ENCODE measurements at places on chromosomes 3 and 15.
A peak's percentile ranks its signal among the peaks of the same experiment; 100 is the strongest.

GRCh38 chr15:41965441-41966413 lies 6.6 kb downstream of the EHD4 start:
- DNase-seq = no peak

GRCh38 chr15:52862677-52863076 lies 72.5 kb upstream of the ONECUT1 start:
- no peak for DNase-seq

- peak; percentile 50 for DNase-seq
Measured at GRCh38 chr3:182795389-182795782, 2.1 kb downstream of the ATP11B start.

DNA sequence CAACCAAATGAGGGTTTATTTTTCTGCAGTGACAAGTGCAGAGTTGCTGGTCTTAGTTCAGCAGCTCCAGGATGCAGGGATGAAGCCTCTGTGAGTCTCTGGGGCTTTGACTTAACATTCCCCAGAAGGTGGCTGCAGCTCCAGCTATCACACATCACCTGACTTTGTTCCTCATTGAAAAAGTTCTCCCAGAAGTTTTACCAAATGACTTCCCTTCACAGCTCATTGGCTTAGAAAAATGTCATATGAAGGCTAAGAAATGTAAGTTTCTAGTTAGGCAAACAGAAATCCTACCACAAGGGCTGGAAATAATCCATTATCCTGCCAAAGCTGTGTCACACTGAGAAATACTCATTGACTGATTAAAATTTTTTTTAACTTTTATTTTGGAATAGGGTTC lies 184.9 kb downstream of the MINAR1 start:
- DNase-seq = no peak

DNA sequence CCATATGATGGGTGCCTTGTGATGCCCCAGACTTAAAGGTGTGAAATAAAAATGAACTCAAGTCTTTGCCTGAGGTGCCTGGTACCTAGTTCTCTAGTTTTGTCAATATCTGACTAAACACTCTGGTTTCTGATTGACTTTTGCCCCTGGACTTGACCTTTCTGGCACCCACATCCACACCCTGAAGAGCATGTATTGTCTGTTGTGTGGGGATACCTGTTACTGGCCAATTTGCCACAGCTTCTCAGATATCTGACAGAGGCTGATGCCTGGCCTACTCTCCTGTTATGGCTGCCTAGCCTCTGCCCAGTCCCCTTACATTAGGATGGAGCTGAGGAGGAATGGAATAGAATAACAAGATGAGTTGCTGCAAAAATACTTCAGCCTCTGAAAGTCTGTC lies 3.6 kb downstream of the ZBTB38 start:
- no peak for DNase-seq

GRCh38 chr3:177351757-177352158 lies 154.5 kb upstream of the TBL1XR1 start:
- DNase-seq = no peak

DNA sequence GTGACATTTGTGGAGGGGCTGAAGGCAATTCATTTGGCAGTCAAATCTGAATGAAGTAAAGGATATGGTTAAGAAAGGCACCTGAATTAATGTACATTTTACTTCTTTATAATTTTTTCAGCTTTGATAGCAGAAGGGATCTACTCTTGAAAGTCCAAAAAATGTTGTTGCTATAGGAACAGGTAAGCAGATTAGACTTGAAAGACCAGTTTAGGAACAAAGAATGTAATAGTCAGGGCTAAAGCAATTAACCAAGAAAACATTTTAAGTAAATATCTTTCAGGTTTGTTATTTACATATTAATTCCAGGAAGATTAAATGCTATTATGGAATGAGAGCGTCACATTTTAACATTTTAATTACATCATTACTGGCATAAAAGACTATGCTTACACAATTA lies 1.1 kb downstream of the ATP13A4 start:
- DNase-seq = no peak

DNA sequence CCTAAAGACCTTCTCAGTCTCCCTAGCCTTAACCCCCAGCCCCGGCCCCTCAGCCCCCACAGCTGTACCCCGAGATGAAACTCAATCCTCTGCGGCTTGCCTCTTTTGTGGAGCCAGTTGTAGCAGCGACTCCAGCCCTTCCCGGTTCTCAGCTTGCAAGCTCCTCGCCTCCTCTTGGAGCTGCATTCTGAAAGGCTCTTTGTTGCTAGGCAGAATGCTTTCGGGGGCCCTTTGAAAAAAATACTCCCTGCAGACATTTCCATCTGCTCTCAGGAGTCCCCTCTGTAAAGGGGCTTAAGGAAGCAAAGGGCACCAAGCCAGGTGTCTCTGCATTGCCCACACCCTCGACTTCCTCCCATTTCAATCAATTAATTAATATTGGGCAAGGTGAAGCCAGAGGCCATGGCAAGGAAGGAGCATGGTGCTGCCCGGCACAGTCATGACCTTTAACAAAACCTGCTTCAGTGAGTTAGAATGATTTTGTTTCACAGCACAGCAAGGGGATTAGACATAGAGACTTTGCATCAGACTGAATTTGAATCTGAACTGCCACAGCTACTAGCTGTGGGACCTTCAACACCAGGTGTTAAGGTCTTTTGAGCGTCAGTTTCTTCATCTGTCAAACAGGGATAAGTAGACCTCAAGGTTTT lies 65.5 kb downstream of the SRGAP3 start:
- no peak for DNase-seq

Data from EL (cell line).